DMS79 (cell line): ENCODE measurements at places on chromosomes 5 and 9.

- no peak for DNase-seq
Observed at GRCh38 chr5:114977979-114978573, 191.6 kb downstream of the TRIM36 start.

- DNase-seq = no peak
Observed at GRCh38 chr5:179765400-179765799, 28.4 kb upstream of the LTC4S start.

DNA sequence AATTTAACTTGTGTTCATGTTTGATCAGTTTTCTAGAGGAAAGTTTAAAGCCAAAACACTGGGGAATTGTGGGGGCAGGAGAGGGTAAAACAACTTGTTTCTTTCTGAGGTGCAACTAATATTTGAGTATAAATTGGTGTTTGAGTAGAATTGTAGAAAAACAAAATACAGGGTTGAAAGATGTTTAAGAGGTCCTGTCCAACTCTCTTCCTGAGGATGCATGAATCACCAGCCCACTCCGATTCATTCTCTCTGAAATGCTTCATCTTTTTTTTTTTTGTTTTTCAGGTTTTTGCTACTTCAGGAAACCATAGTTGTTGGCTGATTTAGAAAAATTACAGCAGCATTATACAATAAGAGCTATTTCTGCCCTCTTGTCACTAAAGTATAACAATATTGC lies 42.4 kb upstream of the TMC1 start:
- DNase-seq = no peak

DNA sequence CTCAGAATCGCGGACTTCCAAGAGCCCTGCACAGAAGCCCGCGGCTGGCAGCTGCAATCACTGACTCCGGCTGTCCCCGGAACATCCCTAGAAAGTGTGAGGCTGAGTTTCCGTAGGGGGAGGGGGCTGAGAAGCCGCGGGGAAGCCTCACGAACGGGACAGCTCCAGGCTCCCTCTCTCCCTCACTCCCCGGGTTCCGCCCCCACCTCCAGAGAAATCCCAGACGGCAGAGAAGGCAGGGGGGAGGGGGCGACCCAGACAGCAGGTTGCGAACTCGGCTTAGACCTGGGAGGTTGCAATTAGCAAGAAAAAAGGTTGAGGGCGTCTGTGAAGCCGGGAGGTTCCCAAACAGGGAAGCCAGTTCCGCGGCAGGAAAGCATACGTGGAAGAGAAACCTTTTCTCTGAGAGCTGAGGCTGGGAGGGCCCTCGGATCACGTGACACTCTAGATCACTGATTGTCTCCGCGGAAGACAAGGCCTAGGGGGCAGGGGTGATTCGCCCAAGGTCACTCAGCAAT lies 73.8 kb upstream of the CPLX2 start:
- DNase-seq = peak; percentile 38

DNA sequence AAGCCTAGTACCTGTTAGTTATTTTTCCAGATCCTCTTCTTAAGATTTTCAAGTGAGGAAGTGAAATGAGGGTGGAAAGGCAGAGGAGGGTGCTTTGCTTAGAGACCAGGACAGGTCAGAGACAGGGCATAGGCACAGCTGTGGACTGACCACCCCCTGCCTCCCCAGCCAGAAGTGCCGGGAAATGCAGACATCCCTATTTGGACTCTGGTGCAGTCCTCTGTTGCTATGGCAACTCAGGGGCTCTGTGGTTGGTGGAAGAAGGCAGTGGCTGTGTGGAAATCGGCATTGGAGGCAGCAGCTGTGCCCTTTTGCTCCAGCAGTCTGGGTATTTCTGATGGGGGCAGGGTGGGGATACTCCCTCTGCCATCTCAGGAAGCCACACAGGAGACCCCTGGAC lies 43.3 kb upstream of the NDFIP1 start:
- DNase-seq = peak; percentile 48

DNA sequence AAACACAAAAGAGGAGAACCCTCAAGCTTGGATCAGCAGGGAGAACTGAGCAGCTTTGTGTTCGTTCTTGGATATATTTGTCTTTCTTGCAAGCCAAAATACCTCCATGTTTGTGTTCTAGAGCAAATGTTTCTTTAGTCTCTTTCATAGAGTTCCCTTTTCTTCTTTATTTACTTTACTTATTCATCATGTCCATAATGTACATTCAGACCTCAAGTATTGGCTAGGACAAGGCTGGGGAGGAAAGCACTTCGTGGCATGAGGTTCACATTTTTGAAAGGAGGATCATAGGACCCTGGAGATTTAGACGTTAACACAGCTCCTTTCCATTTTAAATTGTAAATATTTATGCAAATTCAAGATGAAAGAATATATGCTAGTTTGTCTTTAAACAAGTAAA lies 590.2 kb upstream of the MEF2C start:
- DNase-seq = no peak

GRCh38 chr5:35776757-35777156 lies 79.9 kb upstream of the IL7R start:
- DNase-seq = no peak

- no peak for DNase-seq
Observed at GRCh38 chr5:163534492-163535094, 29.2 kb downstream of the MAT2B start.

- DNase-seq = no peak
Observed at GRCh38 chr9:124134526-124134925, 123.0 kb downstream of the LHX2 start.

DNA sequence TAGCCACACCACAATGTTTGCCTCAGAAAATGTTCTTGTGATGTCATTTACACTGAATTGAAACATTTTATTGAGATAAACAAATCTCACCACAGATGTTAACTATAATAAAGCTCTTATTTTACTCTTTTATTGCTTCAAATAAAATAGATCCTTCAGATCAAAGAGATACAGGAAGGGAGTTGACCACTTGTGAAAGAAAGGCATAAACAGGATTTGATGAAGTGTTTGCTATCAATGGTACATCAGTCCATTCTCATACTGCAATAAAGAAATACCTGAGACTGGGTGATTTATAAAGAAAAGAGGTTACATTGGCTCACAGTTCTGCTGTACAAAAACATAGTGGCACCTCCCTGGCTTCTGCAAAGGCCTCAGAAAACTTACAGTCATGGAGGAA lies 40.2 kb upstream of the OR13F1 start:
- DNase-seq = no peak

GRCh38 chr9:129139233-129139992 lies 28.2 kb downstream of the PTPA start:
- peak; percentile 83 for DNase-seq

DNA sequence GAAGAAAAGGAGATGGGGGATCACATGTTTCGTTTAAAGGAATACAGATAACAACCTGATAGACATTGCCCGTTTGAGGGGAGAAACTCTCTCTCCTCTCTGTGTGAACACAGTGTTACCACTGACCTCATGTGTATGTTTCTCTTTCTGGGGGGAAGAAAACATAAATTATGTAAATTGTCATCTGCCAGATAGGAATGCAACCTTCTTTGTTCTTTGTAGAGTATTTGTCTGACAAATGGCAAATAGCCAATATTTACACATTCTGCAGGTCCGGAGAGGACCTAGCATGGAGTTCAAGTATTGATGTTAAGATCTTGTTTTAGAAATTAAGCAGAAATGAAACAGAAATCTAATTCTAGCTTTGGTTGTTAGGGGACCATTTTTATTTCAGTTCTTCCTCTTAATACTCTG lies 276.3 kb downstream of the SAXO1 start:
- DNase-seq = no peak

DNA sequence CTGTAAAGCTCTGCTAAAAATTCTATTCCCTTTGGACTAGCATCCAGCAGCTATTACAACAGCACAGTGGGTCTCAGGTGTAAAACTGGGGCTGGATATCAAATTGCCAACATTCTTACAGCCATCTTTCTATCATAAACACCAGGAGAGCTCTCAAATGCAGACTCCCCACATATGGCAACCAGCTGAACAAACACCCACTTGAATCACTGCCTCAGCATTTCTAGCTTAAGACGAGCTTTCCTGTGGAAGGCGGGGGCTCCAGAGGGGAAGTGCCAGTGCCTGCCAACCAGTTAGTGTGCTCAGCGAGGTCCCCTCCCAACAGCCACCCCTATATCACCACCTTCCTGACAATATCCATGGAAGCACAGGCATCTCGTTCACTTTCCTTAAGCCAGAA lies 62.2 kb downstream of the IPPK start:
- peak; percentile 52 for DNase-seq

DNA sequence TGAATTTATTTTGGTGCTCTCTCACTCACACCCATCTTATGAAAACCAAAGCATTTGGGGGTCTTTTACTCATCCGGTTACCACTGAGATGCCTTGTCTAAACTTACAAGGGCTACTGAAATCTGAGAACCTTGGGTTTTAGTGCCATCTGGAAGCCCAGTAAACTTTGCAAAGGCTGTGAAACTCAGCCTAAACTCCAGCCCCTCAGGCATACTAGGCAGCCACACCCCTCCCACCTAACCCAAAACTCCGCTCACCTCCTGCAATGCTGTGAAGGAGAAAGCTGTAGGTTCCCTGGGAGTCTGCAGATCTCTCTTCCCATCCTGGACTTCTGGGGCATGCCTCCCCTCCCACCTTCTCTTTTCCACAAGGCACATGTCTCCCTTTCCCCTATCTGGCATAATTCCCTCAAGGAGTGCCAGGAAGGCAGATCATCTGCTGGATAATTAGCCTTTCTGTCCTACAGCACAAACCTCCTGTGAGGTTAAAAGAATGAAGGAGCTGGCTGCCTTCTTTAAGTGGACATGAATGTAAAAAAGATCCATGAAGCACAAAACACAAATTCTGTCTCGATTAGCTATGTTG lies 71.5 kb upstream of the ANXA1 start:
- no peak for DNase-seq

DNA sequence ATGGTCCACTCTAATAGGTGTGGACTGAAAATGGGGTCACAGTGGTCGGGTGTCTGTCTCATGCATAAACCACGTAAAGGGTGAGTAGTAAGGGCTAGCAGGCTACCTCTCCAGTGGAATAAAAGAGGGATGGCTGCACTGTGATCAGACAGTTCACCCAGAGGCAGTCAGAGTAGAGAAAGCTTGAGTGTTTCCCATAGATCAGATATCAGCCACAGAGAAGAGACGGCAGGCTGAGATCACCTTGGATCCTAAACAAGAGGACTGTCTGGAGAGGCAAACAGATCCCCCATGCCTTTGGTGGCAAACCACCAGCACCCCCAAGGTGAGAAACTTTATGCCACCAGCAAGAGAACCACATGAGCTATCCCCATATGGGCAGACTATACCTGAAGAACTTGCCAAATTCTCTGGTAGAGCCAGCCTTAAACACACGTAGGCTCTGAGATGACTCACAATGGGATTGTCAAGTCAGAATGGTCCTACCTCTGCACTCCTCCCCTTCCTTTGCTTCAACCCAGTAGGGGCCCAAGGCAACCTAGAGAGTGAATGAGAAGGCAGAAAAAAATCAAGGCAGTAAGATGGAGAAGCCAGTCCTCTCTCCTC lies 205.2 kb upstream of the MAP3K1 start:
- no peak for DNase-seq

- no peak for DNase-seq
Observed at GRCh38 chr5:120080781-120081180, 383.3 kb upstream of the PRR16 start.

- no peak for DNase-seq
Observed at GRCh38 chr5:154278908-154279307, 88.4 kb downstream of the GALNT10 start.

DNA sequence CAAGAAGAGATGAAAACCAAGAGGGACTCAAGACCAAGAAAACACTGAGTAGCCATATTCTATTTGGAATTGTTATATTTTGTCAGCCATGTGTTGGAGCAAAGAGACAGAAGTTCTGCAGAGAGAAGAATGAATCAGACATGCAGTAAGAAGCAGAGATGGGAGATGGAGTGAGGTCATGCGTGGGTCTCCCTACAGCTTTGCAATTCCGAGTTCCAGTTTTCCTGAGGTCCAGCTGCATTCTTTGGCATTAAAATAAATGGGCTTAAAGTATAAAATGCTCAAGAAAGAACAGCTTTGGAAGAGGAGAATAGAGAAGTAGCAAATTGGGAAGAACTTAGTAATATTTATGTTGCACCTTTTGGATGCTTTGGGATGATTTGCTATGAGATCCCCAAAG lies 361.6 kb downstream of the NPR3 start:
- DNase-seq = no peak
